ENCODE measurements at places on chromosomes 13 and 19.
A peak's percentile ranks its signal among the peaks of the same experiment; 100 is the strongest.

DNA sequence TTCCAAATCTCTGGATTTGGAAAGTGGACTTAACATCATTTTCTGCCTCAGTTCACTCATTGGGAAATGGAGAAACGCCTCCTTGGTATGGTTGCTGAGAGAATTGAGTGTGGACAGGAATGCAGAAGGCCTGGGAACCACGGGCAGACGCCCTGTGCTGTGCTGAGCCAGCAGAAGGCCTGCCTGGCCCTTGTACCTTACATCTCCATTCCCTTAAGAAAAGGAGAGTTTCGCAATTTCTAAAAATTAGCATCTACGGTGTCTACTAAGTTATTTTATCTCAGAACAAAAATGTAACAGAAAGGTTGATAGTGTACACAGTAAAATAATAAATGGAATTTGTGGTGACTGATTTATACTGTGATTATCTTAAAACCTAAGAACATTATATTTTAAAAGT, 78.7 kb downstream of the IPO5 start:
- DNase-seq, result no peak

DNA sequence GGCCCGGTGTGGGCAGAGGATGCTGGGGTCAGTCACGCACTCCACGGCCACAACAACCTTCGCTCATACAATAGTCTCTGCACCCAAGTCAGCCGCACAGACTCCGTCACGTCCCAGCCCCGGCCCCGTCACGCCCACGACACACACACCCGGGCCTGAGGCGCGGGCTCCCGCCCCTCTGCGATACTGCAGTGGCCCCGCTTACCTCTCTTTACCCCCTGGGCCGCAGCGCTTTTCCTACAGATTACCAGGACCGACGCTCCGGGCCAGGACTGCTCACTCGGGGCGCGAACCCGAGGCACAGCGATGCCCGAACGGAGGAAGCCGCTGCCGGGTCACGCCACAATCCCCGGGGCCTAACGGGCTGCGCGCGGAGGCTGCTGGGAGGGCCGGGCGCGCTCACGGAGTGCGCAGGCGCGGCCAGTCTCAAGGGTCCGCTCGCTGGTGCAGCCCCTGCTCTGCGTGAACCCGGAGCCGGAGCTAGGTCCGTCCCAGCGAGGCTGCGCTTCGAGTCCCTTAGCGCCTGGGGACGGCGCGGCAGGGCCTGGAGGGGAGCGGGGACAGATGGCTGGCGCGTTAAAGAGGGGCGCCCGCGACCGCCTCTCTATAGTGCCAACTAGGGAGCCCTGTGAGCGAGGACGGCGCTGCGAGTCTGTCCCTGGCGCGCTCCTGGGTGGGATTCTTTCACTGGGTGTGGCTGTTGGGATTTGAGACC, at the start of gene ZFP82:
Gene ZFP82, minus strand, starts transcription at position 358 of the 715 bp plus-strand sequence. CDS start 8,855 bp downstream, outside the sequence.
- peak; percentile 60 for DNase-seq

DNA sequence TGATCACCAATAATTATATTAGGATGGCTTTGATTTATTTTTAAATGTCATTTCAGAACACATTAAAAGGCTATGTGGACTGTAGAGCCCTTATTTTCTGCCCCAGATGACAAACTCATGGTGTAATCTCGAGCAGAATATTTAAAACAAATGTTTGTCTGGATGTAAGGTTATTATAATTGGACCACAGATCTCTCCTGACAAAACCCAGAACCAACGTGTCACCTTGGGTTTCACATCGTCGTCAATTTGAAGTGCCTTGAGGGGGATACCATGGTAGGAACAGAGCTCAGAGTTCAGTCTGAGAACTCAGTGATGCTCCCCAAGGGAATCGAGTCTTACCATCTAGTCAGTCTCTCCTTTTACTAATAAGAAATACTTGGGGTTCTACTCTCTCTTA, 2.8 kb downstream of the SACS start:
- no peak for DNase-seq

DNA sequence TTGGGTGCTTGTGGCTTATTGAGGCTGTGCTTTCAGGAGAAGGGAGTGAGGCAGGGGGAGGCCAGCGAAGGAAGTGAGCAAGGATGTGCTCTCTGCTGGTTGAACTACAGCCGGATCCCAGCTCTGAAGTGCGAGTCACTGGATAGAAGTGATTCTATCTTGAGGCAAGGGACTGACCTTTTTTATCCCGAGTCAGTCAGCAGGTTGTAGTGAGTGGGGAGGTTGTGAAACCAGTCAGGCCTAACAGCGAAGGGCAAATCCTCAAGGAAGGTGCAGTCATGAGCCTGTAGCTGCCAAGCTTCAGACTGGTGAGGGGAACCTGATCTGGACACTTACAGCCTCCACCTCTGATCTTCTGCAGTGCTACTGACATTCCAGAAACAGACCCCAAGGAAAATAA, 18.6 kb downstream of the SCEL start:
- no peak for DNase-seq

DNA sequence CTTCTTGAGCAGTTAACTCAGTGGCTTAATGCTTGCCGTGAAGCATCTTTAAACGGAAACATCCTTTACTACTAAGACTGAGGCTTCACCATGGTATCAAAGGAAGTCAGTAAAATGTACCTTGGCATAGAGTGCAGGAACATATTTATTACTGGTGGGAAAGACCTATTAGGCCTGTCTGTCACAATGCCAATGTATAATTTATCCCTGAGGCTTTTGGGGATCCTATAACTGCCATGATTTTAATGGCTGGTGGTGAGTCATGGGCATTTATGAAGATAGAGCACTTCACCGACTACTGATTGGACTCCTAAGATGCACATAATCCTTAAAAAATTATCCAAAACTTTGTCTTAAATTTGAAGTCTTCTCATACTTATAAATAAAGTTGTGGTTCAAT, 79.6 kb downstream of the FGF14 start:
- no peak for DNase-seq

GRCh38 chr13:106466691-106467426, 68.6 kb downstream of the EFNB2 start:
- DNase-seq, result no peak

GRCh38 chr19:23436944-23437343, 41.7 kb upstream of the ZNF91 start:
- no peak for DNase-seq

DNA sequence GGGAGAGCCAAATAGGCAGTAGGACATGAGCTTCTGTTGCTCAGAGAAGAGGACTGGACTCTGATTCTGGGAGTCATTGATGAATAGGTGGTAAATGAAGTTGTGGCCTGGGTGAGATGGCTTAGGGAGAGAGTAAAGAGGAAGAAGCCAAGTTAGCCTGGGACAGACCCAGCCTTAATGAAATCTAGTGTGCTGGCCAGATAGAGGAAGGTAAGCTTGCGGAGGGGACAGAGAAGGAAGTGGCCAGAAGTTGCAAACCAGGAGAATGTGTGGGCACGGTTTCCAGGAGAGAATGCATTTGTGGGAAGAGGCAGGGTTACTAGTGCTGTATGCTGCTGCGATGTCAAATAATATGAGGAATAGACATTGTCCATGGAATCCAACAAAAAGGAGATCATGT, 83.3 kb upstream of the OLFM4 start:
- no peak for DNase-seq

GRCh38 chr19:46503848-46504453, 8.3 kb upstream of the PNMA8B start:
- no peak for DNase-seq

GRCh38 chr13:94248454-94249228, 230.8 kb downstream of the DCT start:
- no peak for DNase-seq

All from LHCN-M2 (cell line).